ENCODE measurements at places on chromosomes 3 and 15.

GRCh38 chr15:80561500-80561899, 133.6 kb upstream of the ABHD17C start:
- peak; percentile 40 for DNase-seq

DNA sequence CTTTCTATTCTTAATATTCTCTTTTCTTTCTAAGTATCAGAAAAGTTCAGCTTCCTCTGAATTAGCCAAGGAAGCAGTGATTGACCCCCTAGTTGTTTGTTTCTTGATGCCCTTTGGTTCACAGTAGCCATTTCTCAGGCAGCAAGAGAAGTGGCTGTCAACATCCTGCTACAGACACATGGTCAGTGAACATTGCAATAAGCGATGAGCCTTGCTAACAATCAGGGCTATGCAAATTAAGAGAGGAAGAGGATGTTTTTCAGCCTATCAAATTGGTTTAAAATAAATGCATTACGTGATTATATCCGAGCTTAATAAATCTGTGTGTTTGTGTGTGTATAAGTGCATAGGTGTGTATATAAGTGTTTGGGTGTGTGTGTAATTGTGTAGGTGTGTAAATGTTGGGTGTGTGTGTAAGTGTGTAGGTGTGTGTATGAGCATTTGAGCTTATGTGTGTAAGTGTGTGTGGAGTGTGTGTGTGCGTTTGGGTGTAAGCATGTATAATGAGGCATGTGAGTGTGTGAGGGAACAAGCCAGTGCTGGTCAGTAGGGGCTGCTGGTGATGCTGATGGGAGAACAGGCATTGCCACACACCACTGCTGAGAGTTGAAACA, 78.1 kb upstream of the XCR1 start:
- DNase-seq = no peak

DNA sequence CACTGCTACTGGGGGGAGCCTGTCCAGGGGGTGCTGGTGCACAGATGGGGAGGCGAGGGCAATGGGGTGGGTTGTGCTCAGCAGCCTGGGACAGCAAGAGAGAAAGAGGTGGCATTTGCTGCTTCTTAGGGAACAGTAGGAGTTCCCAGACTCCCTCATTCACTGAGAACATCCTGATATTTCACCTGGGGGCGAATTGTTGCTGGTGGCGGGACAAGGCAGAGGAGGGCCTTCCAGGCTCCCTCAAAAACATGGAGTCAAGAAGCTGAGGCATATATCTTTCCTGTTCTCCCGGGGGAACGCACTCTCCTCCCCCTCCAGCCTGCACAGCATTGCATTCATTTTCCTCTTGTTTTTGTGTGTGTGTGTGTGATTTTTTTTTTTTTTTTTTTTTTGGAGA, 65.7 kb downstream of the CDC25A start:
- no peak for DNase-seq

DNA sequence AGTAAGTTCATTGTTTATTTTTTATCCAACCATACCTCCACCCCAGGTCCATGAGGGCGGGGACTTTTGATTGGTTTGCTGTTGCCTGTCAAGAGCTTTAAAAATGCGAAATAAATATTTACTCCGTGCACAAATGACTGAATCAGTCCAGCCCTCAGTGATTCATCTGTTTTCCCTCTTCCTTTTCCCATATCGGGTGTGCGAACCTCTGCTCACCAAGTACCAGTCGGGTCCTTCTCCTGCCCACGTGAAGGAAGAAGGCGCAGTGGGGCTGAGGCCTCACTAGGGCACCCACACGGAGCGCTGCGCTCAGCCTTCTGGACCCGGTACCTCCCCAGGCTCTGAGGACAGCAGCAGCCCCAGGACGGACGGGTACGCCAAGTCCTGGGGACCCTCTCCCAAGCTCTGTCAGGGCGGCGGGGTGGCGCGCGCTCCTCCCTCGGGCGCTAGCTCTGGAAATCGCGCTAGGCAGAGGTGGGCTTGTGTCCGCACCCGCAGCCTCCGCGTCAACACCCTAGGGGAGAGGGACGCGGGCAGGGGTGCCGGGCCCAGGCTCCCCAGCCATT, 70.5 kb upstream of the EPHB3 start:
- no peak for DNase-seq

DNA sequence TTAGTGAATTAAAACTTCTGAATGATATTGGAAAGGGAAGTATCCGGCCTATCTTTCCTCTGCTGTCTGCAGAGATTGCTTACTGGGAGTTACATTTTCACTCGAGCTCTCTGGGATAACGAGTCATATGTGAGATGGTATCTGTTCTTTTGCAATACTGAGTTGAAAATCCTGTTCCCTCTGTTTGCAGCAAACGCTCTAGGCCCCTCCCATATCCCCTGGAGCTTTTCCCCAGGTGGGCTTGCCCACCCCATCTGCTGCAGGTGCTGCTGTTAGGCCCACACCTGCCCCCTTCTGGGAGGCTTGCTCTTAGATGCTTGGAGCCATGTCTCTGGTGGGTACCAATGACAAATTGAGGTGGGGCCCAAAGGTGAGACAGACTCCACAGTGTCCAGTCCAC, 42.7 kb upstream of the MTMR10 start:
- DNase-seq = no peak

DNA sequence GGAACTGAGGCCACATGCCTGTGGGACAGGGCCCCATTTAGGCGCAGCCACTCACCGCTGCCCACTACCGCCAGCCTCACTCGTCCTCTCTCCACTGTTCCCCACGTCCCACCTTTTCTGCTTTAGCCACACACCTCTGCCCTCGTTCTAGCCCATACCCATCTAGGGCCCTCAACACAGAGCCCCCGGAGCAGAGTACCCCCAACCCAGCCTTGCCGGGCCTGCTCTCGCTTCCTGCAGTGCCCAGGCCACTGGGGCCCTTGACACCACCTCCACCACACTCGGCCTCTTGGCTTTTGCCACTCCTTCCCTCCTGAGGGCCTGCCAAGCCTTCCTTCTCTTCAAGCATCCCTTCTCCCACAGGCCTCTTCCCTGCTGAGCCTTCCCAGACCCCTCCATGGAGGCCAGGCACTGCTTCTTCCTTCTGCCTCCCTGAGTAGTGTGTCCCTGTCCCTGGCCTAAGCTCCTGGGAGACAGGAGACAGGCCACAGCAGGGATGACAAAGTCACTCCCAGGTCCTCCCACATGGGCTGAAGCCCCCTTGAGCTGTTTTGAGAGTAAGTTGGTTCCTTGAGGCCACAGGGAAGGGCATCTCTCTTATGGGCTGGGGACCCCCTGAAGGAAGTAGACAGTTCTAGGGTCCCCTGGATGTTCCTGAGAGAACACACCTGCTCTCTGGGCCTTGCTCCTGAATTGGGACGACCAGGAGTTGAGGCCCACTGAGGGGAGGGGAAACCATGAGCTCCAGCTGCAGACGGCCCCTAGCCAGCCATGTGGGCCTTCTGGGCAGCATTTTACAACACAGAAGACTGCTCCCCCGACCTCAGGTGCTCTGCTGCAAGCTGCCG, 4.4 kb downstream of the PRSS50 start:
- DNase-seq = no peak

- no peak for DNase-seq
Measured at GRCh38 chr3:5026046-5026362, 46.8 kb downstream of the BHLHE40 start.

- no peak for DNase-seq
Measured at GRCh38 chr3:168591587-168591986, 495.9 kb upstream of the GOLIM4 start.

DNA sequence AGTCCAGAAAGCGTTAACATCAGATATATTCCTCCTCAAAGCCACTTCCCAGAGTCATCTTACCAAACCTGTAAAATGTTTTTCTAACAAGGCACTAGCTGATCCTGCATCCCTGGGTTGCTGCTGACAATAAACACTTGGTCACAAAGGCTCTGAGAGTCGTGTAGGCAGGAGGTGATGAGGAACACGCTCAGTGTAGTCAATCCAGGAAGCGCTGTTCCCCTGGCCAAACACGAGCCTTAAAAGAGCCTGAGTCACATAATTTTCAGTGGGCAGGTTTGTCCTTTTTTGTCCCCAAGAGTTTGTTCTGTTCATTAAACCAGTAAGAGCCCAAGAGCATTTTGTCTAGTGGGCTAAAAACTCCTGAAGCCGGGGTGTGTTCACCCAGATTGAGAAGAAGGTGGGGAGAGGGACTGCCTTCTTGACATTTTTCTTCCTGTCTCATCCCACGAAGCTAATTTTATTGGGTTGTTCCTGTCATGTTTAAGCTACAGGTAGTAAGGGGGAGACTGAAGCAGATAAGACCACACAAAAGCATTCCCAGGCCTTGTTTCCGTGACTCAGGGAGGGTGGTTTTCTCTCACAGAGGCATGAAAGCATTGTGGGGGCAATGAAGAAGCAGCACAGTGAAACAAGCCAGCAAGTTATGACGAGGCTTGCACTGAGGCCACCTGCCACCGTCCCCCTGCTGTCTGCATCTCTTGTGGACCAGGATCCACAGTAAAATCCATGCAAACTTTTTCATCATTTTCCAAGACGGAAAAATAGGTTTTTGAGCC, 73.7 kb downstream of the FOXB1 start:
- DNase-seq = no peak

DNA sequence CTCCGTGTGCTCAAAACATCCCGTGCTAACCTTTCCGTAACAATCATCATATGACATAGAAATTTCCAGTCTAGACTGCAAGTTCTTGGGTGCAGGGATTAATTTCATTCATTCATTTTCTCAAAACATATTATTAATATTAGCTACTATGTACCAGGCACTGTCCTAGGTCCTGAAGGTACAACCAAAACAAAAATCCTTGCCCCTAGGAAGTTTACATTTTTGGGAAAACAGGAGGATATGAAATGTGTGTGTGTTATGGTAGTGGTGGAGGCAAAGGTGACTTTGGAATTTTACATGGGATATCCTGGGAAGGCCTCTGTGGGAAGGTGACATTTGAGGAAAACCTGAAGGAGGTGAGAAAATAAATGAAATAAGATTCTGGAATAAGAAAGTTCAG, 222.6 kb downstream of the LRRC3B start:
- no peak for DNase-seq

DNA sequence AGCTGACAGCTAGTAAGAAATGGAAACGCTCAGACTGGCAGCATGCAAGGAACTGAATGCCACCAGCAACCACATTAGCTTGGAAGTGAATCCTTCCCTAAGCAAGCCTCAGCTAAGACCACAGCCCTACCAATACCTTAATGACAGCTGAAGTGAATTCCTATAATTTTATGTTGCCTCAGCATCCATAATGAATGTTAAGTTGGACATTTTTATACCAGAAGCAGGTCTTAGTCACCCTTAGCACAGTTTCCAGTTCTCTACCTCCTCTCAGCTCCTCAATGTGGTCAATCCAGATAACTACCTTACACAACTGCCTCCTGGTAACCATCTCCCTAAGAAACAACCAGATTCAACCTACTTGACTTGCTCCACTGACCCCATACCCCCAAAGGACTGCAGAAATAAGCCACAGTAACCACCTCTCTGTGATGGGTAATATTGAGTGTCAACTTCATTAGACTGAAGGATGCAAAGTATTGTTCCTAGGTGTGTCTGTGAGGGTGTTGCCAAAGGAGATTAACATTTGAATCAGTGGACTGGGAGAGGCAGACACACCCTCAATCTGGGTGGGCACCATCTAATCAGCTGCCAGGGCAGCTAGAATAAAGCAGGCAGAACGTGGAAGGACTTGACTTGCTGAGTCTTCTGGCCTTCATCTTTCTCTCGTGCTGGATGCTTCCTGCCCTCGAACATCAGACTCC, 33.5 kb downstream of the NEDD4 start:
- DNase-seq = no peak

GRCh38 chr3:115999613-116000012, 376.3 kb downstream of the GAP43 start:
- no peak for DNase-seq

DNA sequence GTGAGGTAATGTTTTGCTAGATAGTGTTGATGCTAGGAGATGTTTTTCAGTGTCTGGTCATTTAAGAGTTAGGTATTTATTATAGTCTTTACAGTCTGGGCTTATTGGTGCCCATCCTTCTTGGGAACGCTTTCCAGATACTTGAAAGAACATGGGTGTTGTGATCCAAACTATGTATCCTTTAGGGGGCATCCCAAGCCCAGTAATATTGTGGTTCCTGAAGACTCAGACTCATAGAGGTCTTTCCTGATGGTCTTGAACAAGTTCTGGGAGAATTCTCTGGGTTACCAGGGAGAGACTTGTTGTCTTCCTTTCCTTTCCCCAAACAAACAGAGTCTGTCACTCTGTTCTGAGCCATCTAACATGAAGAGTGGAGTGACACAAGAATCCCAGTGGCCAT, 99.7 kb upstream of the LRRC3B start:
- DNase-seq = no peak

GRCh38 chr15:63340353-63340752, 41.3 kb downstream of the CA12 start:
- no peak for DNase-seq

- DNase-seq = no peak
Measured at GRCh38 chr15:68481321-68481720, 49.4 kb upstream of the ITGA11 start.

GRCh38 chr15:82838096-82838735, 28.8 kb downstream of the WHAMM start:
- no peak for DNase-seq

- peak; percentile 43 for DNase-seq
Measured at GRCh38 chr3:193783166-193783896, 190.3 kb downstream of the OPA1 start.

DNA sequence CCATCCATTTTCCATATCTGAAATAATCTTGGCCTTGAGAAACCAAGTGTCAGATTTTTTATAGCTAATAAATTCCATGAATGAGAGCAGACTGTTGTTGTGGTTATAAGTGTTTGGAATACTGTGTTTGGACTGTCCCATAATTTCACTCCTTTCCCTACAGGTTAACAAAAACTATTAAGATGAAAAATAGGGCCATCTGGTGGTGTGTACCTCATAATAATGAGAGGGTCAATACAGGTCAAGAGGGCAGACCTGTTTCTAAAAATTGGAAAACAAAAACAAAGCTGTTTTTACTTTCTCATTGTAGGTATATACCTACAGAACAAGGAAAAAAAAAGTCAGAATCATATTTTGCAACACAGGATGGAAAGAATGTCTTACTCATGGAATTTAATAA, 553.8 kb upstream of the SGO1 start:
- peak; percentile 6 for DNase-seq

GRCh38 chr15:83732770-83733169, 78.8 kb downstream of the ADAMTSL3 start:
- DNase-seq = no peak

GRCh38 chr3:33006571-33007286, 55.3 kb downstream of the CCR4 start:
- no peak for DNase-seq

- peak; percentile 61 for DNase-seq
Measured at GRCh38 chr3:158313338-158313927, 203.5 kb downstream of the RSRC1 start.

GRCh38 chr15:101267320-101268104, 9.8 kb downstream of the SELENOS start:
- no peak for DNase-seq

DNA sequence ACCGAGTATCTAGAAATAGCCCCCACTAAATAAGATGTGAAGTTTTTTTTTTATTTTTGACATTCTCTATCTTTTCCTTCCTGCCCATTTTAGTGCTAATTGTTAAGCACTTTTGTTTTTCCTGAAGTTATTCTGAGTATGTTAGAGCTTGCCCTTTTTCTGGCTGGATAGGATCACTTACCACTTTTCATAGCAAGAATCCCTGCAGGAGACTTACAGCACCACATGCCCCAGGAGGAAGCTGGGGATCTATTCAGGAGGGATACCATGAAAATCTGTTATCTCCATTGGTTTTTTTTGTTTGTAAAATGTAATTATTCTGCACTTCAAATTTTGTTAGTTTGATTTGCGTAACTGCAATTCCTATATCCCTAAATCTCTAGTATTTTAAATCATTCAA, 968.4 kb downstream of the ZPLD1 start:
- no peak for DNase-seq

All from cardiac muscle cell (in vitro differentiated cells and primary cell).